SJSA1 (cell line): ENCODE measurements at places on chromosomes 1 and 21.

DNA sequence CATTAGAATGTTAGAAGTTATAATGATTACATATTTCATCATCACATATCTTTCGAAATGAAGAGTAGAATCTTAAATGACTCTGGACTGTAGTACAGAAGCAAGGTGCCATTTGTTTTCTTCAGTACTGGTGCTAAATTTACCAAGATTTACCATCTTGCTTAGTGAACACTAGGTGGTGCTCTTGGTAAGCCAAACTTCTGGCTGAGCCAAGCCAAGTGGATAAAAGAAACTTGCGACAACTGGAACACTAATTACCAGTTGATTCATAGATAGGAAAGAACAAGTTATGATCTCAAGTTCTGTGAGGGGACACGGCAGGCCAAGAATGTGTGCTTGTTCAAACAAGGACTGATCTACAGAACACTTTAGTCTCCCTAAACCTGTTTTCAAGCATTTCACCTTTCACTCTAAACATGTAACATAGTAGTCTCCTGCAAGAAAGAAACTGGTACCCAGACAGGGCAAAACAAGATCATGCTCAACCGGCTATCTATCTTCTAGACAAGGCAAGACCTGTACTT, 19.8 kb downstream of the SPRTN start:
- H3K4me3 ChIP-seq, result no peak overlapping the region
- no peak for DNase-seq
- H3K4me1 ChIP-seq, result no peaks in the 10 kb centered on the region
- H3K27ac ChIP-seq, result no peak overlapping the region
- H3K36me3 ChIP-seq, result peaks cover 5% of the 10 kb centered on the region

DNA sequence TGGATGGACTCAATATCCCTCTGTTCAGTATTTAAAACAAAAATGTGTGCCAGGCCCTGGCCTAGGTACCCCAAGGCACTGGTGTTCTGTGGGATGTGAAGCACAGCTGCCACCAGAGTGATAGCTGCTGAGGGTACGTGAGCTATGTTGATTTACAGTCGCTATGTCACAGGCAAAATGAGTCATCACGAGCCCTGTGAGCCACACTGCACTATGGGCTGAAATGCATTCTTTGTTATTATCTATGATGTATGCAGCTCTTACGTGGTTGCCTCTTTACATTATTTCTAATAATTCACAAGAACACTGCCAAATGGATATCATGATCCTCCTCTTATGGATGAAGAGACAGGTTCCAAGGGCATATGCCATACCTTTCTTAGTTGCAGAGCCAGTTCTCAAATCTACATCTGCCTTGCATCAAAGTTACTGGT, 2.1 kb downstream of the TEX38 start:
- peaks cover 53% of the 10 kb centered on the region for H3K36me3 ChIP-seq
- no peak overlapping the region for H3K27ac ChIP-seq
- H3K27me3 ChIP-seq, result no peaks in the 10 kb centered on the region
- H3K4me1 ChIP-seq, result peaks cover 5% of the 10 kb centered on the region; the same call in 1 of the 2 replicates

DNA sequence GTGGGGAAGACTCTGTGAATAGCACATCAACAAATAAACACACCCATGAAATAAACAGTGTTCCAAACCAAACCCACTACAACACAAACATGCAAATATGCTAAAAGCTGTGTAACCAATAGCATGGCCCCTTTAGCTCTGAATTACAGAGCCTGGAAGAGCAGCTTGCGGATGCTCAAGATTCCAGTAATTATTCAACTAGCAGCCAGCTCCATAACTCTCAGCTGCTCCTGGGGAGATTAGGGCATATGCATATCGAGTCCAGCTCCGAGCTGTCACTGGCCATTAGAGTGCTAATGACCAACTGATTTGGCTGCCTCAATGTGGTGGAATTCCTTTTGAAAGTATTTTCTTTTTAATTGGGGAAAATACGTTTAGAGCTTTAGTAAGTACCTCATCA, 207.1 kb downstream of the HHAT start:
- H3K4me3 ChIP-seq, result no peak overlapping the region
- no peak overlapping the region for H3K27ac ChIP-seq
- DNase-seq, result no peak
- no peaks in the 10 kb centered on the region for H3K36me3 ChIP-seq

- H3K4me3 ChIP-seq, result no peak overlapping the region
- DNase-seq, result no peak
- peaks cover 28% of the 10 kb centered on the region for H3K36me3 ChIP-seq
- H3K27ac ChIP-seq, result no peak overlapping the region
- no peaks in the 10 kb centered on the region for H3K27me3 ChIP-seq
Measured at GRCh38 chr1:35470977-35471613, 86.1 kb downstream of the KIAA0319L start.

- peaks cover 6% of the 10 kb centered on the region; the same call in 1 of the 2 replicates for H3K36me3 ChIP-seq
- no peak overlapping the region for H3K4me3 ChIP-seq
- H3K27me3 ChIP-seq, result no peaks in the 10 kb centered on the region
- no peak for DNase-seq
Measured at GRCh38 chr1:205189131-205189530, 22.4 kb downstream of the DSTYK start.

- H3K36me3 ChIP-seq, result no peaks in the 10 kb centered on the region
- no peak overlapping the region for H3K4me3 ChIP-seq
- peaks cover 55% of the 10 kb centered on the region for H3K4me1 ChIP-seq
- DNase-seq, result no peak
Measured at GRCh38 chr1:168466714-168467131, 77.1 kb downstream of the XCL2 start.

DNA sequence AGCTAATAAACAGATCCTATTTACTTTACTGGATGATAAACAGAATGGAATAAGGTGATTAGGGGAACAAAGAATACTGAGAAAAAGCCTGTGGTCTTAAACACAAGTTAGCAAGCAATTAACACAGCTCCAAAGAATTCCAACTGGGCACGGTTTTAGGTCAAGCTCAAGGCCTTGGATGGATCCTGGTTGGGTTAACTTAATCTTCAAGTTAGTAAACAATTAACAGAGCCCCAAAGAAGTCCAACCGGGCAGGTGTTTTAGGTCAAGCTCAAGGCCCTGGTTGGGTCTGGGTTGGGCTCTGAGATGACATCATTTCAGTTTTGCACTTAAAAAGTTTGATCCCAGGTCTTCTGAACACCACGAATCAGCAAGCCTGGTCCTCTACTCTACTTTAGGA, 1086.3 kb upstream of the TMPRSS15 start:
- H3K4me1 ChIP-seq, result no peaks in the 10 kb centered on the region
- H3K27me3 ChIP-seq, result no peaks in the 10 kb centered on the region
- H3K4me3 ChIP-seq, result no peak overlapping the region
- H3K27ac ChIP-seq, result no peak overlapping the region
- DNase-seq, result no peak

GRCh38 chr1:29732453-29732852, 496.1 kb downstream of the PTPRU start:
- no peak overlapping the region for H3K27ac ChIP-seq
- H3K4me3 ChIP-seq, result no peak overlapping the region

- peaks cover 23% of the 10 kb centered on the region for H3K4me1 ChIP-seq
- H3K36me3 ChIP-seq, result 0 out of 2 replicates have a peak, but pooled peaks cover 3% of the 10 kb centered on the region
- DNase-seq, result peak; percentile 80
- peak overlapping the region; percentile 38 for H3K27ac ChIP-seq
Measured at GRCh38 chr21:45427331-45428271, 22.6 kb downstream of the COL18A1 start.

DNA sequence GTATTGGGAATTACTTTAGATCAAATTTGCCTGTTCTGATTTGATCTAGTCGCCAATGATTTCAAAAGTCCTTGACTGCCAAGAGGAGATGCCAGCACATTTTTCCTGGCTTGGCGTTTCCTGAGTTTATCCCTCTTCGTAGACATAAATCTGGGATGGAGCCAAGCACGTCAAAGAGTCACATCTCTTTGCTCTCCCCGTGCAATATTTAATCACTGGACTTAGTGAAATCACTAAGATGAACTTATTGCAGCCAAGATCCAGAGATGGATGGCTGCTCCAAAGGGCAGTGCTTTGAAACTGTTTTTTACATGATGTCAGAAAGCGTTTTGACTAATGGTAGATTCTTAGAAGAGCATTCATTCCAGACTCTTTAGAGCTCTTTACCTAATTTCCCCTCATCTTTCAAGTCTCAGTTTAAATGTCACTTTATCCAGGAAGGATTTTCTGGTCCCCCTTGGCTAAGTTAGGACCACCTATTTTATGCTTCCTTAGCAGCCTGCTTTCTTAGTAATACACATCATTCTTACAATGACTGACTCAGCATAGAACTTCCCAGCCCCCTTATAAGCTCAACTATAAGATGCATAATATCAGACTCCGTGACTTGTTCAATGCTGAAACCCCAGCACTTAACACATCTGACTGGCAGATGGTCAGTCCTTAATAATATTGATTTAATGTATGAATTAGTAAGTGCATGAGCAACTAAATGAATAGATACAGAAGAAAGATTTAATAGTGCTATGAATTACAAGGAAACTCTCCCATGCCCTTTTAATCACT, 94.4 kb upstream of the GREM2 start:
- H3K4me1 ChIP-seq, result no peaks in the 10 kb centered on the region
- no peak overlapping the region for H3K4me3 ChIP-seq
- peaks cover 12% of the 10 kb centered on the region for H3K27me3 ChIP-seq
- no peak overlapping the region for H3K27ac ChIP-seq

- no peak for DNase-seq
- no peaks in the 10 kb centered on the region for H3K4me1 ChIP-seq
- no peak overlapping the region for H3K27ac ChIP-seq
- no peak overlapping the region for H3K4me3 ChIP-seq
Measured at GRCh38 chr1:103424650-103425049, 100.8 kb upstream of the RNPC3 start.

DNA sequence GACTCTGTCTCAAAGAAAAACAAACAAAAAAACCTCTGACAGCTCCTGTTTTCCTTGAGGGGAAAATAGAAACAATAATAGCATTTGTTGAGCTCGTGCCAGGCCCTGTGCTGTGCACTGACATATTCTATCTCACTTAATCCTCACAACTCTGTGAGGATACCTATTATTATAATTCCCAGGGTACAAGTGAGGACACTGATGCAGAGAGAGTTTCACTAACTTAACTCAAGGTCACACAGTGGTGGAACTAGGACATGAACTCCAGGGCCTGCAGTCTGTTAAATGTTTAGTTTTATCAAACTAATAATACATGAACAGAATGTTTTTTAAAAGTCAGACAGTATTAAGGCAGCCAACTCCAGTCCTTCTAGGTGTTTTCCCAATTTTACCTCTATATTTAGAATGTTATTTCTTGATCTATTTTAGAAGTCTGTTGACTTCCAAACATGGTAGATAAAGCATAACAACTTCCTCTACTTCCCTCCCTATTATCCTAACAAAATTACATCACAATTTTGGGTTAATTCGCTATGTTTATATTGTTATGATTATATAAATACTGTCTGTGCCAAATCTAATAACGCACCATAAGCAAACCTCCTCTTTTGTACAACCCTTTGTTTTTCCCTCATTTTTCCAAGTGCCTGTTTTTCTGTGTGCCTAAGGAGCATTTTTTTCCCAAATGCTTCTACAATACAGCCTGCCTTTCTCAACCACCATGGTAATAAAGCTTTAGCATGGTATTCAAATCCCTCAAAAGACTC, 4.9 kb downstream of the FNDC5 start:
- no peak overlapping the region for H3K4me3 ChIP-seq
- no peak for DNase-seq
- no peaks in the 10 kb centered on the region for H3K27me3 ChIP-seq
- peaks cover 22% of the 10 kb centered on the region for H3K4me1 ChIP-seq
- H3K27ac ChIP-seq, result no peak overlapping the region

DNA sequence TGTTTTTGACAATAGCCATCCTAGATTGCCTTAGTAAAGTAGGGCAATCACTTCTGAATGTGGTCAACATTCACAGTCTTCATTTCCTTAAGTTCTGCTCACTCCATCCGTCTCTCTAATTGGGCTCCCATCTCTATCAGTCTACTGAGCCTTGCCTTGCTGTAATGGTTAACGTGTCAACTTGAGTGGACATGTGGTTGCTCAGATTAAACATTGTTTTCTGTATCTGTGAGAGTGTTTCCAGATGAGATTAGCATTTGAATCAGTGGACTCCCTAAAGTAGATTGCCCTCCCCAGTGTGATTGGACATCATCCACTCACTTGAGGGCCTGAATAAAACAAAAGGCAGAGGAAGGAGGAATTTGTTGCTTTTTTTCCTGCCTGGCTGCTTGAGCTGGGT, 26.4 kb downstream of the C1orf216 start:
- H3K4me1 ChIP-seq, result no peaks in the 10 kb centered on the region
- no peak for DNase-seq
- H3K27ac ChIP-seq, result no peak overlapping the region
- H3K4me3 ChIP-seq, result no peak overlapping the region
- H3K36me3 ChIP-seq, result no peaks in the 10 kb centered on the region
- H3K27me3 ChIP-seq, result peaks cover 28% of the 10 kb centered on the region
